ENCODE measurements at places on chromosomes 16 and 17.
A peak's percentile ranks its signal among the peaks of the same experiment; 100 is the strongest.

GRCh38 chr17:5804251-5804650, 219.9 kb upstream of the NLRP1 start:
- DNase-seq = no peak

- no peak for DNase-seq
These were observed 47.8 kb downstream of the PITPNM3 start for GRCh38 chr17:6508519-6509030.

DNA sequence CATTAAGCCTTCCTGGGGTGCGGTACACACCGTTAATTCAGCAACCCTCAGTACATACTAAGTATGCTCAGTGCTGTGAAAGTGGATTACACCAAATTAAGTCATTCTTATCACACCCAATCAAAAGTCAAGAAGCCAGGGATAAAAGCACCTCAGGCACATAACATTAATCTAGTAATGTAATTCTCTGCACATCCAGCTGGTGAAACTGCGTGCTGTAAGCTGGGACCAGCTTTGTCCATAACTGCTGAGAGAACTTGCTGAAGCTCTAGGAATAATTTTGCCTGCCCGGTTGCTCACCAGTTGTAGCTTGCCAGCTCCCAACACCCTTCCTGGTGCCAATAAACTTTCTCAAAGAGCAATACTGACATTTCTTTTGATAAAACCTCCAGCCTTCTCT, 44.9 kb downstream of the SLC47A1 start:
- DNase-seq = no peak

- DNase-seq = no peak
These were observed 76.8 kb downstream of the CCDC182 start for GRCh38 chr17:57668332-57668731.

- DNase-seq = no peak
These were observed 38.4 kb downstream of the ARHGAP23 start for GRCh38 chr17:38466346-38467315.

DNA sequence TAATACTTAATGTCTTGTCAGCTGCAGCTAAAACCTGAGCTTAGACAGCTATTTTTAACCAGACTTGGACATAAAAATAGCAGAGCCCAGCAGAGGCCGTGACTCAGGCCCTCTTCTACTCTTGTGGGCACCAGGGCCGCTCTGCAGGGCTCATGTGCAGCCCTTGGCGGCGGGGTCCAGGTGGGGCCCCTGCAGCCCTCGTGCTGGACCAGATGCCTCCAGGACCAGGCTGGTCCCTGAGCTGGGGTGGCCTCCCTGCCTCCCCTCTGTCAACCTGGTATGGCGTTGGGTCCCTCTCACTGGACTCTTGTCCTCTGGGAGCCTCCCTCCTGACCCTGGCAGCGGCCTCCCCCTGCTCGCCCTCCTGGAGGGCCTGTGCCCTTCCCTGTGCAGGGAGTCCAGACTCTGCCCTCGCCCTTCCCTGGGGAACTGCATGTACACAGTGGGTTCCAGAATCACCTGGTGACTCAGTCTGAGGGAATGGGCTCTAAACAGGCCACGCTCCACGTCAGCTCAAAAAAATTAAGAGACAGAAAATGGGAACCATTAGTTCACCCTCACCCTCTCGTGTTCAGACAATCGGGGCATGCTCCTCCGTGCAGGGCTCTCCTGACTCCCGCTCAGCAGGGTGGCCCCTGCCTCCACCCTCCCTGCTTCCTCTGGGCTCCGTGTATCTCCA, 9.7 kb downstream of the CDK5R1 start:
- no peak for DNase-seq

GRCh38 chr17:50173335-50173941, 7.6 kb downstream of the SGCA start:
- DNase-seq = no peak

DNA sequence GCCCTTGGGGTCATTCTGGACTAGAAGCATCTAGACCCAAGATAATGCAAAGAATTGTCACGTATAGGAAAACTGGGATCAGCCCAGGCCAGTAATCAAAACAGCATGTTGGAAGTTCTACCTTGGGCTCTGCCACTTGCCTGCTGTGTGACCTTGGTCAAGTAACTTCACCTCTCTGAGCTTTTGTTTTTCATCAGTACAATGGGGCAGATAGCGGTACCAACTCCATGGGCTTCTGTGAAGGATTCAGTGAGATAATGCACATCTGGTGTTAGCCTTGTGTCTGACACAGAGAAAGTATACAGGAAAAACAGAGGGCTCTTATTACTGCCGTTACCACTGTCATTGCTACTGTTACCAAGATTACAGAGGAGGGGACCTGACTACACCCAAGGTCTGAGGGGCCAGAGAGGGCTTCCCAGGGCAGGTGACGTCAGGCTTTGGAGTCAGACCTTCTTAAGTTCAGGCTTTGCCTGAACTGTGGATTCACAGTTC, 24.6 kb downstream of the CMIP start:
- no peak for DNase-seq

DNA sequence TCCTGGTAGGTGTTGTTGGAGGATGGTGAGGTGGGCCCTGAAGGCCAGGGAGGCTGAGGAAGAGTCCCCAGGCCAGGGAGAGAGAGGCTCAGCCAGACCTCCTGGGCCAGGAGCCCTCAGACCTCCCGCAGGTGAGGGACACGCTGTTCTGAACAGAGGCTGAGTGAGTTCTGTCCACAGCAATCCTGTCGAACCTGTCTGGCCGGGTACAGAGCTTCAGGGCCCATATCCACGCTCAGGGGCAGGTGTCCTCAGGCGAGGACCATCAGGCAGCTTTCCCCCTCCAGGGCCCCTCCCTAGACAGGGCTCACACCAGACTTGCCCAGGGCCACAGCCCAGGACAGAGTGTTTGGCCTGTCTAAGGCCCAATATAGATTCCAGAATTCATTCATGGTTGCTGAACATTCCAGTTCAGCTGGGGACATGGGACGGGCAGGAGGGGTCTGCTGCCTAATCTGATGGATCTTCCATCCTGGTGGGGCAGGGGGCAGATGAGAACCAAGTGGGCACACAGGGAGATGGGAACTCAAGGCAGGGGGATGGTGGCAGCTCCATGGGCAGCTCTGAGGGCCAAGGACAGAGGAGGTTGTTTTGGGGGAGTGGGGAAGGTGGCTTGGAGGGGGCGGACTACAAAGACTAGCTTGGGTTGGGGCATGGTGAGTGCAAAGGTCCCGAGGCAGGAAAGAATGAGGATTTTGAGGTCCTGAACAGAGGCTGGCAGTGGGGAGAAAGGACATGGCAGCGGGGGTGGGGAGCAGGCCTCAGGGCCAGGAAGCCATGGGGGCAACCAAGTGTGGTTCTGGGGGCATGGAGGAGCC, 23.4 kb upstream of the MPRIP start:
- no peak for DNase-seq

DNA sequence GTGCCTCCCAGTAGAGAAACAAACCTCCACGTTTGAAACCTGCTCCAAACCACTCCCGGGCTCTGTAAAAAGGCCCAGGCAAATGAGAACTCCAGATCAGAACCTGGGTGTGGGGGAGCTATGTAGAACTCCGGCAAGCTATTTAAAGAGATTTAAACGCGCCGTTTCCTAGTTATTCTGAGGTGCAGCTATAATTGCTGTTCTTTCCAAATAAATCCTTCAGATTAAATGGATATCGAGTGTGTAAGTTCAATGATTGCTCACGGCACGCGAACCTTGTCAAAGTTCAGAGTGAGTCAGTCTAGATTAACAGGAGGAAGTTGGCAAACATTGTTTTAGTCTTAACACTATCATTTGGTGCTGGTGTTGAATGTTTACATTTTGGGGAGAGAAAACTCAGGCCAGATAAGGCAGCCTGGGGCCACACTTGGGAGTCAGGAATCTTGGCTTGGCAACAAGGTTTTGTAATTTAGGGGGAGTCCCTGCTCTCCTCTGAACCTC, 92.9 kb upstream of the SALL1 start:
- no peak for DNase-seq

DNA sequence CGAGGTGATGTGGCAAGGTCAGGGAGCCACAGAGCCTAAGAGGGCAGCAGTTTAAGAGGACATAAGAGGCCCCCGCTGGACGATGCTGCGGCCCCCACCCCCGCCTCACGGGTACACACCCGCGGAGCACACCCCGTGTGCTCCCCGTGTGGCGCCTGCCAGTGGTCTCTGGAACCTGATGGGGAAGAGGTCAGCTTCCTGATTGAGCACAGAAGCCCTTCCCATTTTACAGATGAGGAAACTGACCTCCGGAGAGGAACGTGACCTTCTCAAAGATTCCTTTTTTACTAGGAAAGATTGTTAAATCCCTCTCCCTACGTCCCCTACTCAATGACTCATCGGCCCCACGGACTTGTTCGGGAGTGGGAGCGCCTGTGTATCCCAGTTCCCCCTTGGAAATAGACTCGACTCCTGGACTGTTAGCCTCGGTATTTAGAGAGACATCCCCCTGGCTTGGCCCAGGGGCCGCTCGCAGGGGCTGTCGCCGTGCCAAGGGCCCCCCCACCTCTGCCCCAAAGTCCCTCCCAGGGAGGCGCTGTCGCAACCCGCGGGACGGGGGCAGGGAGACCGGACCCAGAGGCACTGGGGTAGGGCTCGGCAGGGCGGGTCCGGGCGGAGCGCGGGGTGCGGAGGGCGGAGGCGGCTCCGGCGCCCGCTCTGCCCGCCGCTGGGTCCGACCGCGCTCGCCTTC, at the start of gene ABCC3:
Gene ABCC3, plus strand, starts transcription at position 658 of the 691 bp plus-strand sequence. CDS start 56 bp downstream, outside the sequence.
- DNase-seq = no peak

DNA sequence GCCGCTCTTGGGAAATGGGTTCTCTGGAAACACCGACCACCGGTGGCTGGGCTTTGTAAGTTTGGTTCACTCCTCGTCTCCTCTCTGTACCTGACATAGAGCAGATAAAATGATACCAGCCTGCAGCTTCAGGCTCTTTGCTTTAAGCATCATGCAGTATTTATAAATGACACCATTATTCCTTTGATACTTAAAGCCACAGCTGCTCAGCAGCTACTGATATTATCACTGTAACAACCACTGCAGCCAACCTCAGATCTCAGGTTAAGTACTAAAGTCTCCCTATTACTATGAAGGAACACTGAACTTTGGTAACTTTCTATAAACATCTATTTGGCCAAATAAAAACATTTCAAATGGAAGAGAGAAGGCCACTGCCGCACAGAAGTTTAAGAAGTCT, 34.6 kb downstream of the PDIA2 start:
- DNase-seq = no peak

DNA sequence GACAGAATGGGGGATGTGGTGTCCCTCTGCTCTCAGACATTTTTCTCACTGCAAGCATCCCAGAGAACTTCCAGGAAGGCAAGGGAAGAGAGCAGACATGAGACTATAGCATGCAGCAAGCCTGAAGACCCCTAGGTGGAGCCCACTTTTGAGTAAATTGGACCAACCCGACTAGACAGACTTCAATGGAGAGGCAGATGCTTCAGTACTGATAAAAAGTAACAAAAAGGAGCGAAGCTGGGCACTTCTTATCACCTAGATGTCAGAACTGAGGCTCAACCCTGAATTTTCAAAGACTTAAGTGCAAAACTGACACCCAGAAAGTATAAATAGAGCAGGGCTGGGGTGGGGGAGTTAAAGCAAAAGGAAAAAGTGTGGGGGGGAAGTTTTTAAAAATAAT, 130.8 kb downstream of the PMP22 start:
- no peak for DNase-seq

DNA sequence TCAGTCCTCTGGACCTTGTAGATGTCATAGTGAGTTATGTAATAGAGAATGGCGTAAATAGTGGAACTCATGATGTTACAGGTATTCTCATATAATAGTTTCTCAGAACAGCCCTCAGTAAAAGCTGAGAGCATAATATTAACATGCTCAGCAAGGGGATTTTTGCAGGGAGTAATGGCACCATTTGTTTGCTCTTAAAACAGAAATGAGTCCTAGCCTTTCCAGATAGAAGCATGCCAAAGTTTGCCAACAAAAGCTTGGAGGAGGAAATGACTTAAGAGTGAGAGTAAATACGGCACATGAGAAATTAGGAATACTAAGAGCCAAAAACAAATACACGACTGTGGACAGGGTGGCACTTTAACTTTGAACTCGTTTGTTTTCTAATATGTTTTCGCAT, 198.4 kb downstream of the ANKFN1 start:
- no peak for DNase-seq

GRCh38 chr16:4767872-4768548, 1.0 kb upstream of the ZNF500 start:
- peak; percentile 18 for DNase-seq

DNA sequence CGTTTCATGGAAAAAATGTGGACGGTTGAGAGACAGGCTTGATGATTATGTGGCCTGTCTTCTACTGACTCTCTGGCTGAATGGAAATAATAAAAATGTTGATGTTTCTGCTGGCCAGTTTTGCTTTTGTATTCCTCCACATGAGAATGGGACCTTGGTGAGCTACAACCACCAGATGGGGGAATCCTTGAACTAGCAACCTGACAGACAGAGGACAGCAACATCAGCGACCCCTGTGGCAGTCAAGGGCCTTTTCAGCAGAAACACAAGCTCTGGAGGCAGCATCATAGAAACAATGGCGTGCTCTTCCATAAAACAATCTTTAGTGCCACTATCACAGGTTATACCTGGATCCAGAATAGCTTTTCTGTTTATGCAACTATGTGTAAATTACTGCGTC, 84.0 kb upstream of the ATP2A3 start:
- DNase-seq = no peak

DNA sequence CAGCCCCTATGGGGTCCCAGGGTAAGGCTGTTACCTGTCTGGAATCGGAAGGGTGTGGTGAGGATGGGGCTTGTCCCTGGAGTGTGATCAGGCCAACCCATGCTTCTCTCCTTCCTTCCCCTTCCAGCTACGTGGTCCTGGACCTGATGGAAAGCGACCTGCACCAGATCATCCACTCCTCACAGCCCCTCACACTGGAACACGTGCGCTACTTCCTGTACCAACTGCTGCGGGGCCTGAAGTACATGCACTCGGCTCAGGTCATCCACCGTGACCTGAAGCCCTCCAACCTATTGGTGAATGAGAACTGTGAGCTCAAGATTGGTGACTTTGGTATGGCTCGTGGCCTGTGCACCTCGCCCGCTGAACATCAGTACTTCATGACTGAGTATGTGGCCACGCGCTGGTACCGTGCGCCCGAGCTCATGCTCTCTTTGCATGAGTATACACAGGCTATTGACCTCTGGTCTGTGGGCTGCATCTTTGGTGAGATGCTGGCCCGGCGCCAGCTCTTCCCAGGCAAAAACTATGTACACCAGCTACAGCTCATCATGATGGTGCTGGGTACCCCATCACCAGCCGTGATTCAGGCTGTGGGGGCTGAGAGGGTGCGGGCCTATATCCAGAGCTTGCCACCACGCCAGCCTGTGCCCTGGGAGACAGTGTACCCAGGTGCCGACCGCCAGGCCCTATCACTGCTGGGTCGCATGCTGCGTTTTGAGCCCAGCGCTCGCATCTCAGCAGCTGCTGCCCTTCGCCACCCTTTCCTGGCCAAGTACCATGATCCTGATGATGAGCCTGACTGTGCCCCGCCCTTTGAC, 2.4 kb downstream of the MAPK7 start:
- no peak for DNase-seq

- DNase-seq = no peak
These were observed 184.6 kb downstream of the ZNF423 start for GRCh38 chr16:49671333-49671732.

GRCh38 chr16:73499276-73499675, 451.3 kb upstream of the ZFHX3 start:
- no peak for DNase-seq

- DNase-seq = no peak
These were observed 106.7 kb downstream of the TTC19 start for GRCh38 chr17:16106161-16106891.

GRCh38 chr16:58029410-58029809, 3.9 kb downstream of the MMP15 start:
- no peak for DNase-seq

- DNase-seq = no peak
These were observed 23.0 kb downstream of the IL21R start for GRCh38 chr16:27424772-27425498.

- DNase-seq = no peak
These were observed 155.8 kb upstream of the GSE1 start for GRCh38 chr16:85457366-85457765.

All from stimulated activated CD8-positive, alpha-beta memory T cell treated with anti-CD3 and anti-CD28 coated beads, Interleukin-7, amount 100 ng/mL, for 48 hours (primary cell).